ENCODE measurements at places on chromosomes 13 and 19.

- DNase-seq: no peak
Observed at GRCh38 chr19:2815923-2816322, 3.7 kb upstream of the ZNF554 start.

GRCh38 chr13:90197722-90198121 lies 1149.8 kb upstream of the MIR17HG start:
- DNase-seq: no peak

DNA sequence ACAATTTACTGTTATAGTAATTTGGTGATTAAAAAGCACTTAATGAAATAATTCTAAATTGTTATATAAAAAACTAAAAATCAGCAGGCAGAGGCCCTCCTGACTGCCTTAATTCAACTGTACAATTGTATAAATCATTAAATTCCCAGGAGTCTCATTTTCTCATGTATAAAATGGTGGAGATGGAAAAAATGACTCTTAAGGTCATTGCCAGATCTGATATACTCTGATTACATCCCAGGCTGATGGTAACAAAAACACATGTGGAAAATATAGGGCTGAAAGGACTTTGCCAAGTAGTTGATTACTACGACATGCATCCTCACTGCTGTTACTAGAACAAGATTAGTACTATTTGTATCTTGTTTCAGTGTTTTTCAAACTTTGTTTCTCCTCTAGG lies 1020.0 kb upstream of the SLC10A2 start:
- no peak for DNase-seq

- DNase-seq: no peak
Observed at GRCh38 chr19:29191005-29191404, 21.9 kb downstream of the UQCRFS1 start.

DNA sequence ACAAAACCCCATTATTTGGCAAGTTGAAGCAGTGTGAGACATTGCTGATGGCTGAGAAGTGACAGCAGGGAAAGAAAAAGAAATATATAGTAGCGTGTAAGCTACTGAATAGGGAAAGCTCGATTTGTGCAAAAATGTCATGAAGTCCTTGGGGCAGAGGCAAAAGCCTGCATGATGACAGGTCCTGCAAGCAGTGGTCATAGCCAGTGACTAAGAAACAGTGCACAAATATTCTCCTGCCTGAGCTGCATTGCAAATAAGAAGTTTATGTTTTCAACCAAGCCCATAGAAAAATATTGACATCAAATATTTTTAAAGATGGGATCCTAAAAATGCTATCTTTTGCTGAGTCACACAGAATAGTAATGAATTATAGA lies 270.0 kb downstream of the SLITRK6 start:
- no peak for DNase-seq

GRCh38 chr19:1310853-1311180 lies 25.1 kb downstream of the EFNA2 start:
- DNase-seq: no peak

- no peak for DNase-seq
Observed at GRCh38 chr19:47490031-47490430, 6.0 kb upstream of the KPTN start.

- DNase-seq: no peak
Observed at GRCh38 chr13:109529964-109530363, 256.4 kb downstream of the IRS2 start.

DNA sequence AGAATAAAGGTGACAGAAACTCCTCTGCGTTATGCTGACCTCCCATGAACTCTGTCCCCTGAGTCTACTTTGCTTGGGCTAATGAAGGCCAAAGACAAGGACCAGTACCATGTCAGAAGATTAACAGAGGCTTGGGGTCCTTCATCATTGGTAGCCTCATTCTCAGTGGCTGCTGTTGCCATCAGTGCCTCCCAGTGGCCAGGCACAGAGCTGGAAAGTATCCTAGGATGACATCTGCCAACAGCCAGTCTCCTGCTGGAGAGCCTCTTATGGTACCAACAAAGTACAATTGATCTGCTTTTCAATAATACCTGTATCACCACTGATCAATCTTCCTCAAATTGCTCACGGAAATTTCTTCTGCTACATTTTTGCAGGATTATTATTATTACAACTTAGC lies 281.6 kb downstream of the DNAJC15 start:
- no peak for DNase-seq

GRCh38 chr13:40682449-40683240 lies 16.2 kb upstream of the FOXO1 start:
- no peak for DNase-seq

DNA sequence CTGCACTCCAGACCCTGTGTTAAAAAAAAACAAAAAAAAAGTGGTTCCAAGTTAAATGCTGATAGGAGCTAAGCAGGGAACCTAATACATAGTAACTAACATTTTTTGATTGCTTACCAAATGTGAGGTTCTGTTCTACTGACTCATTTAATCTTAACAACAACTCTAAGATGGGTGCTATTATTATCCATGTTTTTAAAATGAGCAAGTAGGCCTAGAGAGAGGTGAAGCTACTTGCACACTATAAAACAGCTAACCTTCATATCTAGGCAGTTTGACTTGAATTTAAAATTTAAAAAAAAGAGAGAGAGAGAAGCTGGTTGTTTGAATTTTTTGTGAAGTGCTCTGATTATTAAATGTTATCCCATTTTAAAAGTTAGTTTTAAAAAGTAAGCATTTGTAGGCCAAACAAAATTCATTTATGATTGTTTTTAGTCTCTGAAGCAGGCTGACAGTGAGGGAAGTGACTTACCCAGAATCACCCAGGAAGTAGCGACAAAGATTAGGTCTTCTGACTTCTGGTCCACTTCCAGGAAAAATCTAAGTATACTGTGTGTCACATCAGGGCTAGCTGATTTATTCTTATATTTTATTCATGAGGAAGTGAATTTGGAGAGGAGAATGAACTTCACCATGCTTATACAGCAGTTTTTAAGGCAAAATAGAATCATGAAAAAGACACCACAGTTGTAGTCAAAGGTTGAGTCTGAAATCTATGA lies 2.4 kb downstream of the SIGLECL1 start:
- DNase-seq: no peak

GRCh38 chr19:35908973-35909683 lies 1.0 kb upstream of the TYROBP start:
- no peak for DNase-seq

GRCh38 chr13:108408672-108409071 lies 139.2 kb downstream of the TNFSF13B start:
- DNase-seq: no peak

DNA sequence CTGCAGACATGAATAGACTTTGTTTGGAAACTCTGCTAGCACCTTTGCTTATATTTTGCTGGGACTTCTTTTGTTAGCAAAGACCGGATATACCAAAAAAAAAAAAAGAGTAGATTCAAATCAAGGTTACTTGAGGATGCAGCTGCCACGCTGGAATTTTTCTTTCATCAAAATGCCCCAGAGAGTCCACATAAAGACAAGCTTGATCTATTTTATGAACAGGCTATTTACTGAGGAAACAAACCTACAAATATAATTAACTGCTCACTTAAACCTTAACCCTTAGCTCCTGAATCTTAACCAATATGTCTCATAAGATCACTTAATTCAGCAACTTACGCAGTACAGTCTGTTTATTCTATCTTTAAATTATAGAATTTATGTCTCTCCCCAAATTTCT lies 27.1 kb upstream of the DOCK9 start:
- no peak for DNase-seq

Data from T1000 (cell line).